Thoracic aorta (tissue), 2 donors: ENCODE measurements at places on chromosomes 7 and 10. TPM values are rescaled to one million over a fixed set of nuclear protein-coding genes. Genes with fewer than 3 reads are reported as not detected.

The ALOX5 gene
- total RNA-seq, result 69.7 TPM

The GRID2IP gene
- total RNA-seq, result 0.35 TPM

The RGS10 gene
- 33.2 TPM for total RNA-seq

The RNF133 gene
- total RNA-seq, result 0.68 TPM

The PDE1C gene
- 4.6 TPM for total RNA-seq

DNA sequence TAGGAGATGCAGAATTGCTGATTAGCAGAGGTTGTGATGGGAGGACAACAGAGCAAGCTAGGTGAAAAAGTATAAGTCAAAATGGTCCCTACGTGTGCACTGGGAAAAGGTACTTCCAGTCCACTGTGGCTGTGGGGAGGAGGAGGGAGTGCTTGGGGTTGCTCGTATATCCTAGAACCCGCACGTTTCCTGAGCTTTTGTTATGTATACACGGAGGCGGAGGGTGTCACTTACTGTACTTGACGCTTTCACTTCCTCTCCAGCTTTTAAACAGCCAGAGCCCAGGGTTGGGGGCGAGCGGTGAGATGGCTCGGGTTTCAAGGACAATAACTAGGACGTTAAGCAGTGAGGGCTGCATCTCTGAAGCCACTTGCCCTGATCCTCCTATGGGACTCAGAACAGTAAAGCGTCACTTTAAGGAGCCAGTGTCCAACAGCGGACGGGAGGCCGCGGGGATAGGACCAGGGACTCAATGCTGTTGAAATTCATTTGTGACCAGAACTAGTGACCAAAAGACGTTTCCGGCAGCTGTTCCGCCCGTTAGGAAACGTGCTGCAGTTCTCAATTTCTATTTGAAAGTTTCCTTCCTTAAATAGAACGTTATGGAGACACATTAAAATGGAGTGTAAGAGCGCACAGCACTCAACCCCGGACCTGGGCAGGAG is 985 bp upstream of the ETV1 start:
- peak overlapping the region; percentile 83 for H3K27ac ChIP-seq
- no peaks in the 10 kb centered on the region for H3K36me3 ChIP-seq
- peak; percentile 8 for DNase-seq
- H3K27me3 ChIP-seq, result no peaks in the 10 kb centered on the region

DNA sequence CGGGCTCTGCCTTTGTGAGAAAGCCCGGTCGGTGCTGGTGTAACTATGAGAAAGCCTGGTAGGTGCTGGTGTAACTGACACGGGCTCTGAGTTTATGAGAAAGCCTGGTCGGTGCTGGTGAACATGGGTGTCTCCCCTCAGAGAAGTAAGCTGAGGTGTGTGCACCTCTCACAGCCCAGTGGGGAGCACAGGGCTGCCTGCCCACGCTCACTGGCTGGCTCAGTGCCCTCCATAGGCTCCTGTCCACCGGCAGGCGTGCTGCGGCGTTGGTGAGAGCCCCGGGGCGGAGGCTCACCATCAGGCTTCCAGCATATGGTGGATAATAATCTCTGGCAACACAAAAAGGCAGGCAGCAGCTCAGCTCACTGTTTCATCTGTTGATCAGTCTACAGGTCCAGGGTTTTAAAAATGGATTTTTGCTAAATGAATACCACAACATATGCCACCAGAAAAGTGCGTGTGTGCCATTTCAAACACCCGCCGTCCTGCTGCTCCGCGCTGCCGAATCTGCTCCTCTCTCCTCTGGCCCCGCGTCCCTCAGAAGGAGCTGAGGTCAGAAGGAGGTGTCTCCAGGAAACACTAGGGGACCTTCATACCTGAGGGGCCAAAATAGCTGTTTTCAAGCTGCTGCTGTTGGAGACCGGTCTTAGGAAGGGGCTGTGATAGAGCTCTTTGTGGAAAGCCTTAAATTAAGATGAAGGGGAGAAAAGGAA is 365.7 kb downstream of the DNAJB6 start:
- no peaks in the 10 kb centered on the region for H3K36me3 ChIP-seq
- H3K4me3 ChIP-seq, result no peak overlapping the region
- no peaks in the 10 kb centered on the region for H3K4me1 ChIP-seq
- no peaks in the 10 kb centered on the region for H3K27me3 ChIP-seq

DNA sequence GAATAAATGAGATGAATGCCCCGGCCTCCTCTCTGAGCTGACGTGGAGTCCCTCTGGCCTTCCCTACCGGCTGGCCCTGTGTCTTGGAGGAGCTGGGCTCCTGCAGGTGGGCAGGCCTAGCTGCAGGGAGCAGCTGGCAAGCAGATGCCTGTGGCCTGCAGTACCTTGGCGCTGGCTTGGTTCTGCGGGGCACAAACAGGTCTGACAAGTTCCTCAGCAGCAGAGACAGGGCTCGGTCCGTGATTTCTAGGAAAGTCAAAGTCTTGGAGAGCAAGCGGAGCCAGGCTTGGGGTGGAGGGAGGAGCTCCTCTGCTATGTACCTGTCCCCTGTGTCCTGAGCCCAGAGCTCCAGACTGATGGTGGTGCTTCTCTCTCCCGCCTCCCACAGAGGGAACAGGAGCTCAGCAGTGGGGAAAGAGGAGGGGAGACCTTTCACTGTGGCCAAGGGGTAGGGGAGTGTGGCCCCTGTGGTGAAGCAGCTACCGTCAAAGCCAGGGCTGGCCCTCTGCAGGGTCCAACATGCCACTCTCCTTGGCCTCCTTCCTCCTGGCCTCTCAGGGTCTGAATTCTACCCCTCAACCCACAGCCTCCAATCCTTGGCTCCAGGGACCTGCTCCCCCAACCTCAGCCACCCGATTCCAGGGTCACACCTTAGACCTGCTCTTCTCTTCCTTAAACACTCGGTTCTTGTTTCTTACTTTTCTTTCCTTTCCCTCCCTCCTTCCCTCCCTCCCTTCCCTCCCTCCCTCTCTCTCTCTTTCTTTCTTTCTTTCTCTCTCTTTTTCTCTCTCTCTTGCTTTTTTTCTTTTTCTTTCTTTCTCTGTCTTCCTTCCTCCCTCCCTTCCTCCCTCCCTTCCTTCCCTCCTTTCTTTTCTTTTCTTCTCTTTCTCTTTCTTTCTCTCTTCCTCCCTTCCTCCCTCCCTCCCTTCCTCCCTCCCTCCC is 20.1 kb downstream of the MYL10 start:
- H3K4me1 ChIP-seq, result peaks cover 16% of the 10 kb centered on the region
- no peaks in the 10 kb centered on the region for H3K27me3 ChIP-seq
- H3K36me3 ChIP-seq, result no peaks in the 10 kb centered on the region
- H3K4me3 ChIP-seq, result no peak overlapping the region
- no peak overlapping the region for H3K27ac ChIP-seq

GRCh38 chr7:3495530-3495929 is 194.5 kb downstream of the SDK1 start:
- H3K36me3 ChIP-seq, result no peaks in the 10 kb centered on the region
- peaks cover 4% of the 10 kb centered on the region for H3K4me1 ChIP-seq

GRCh38 chr10:125006188-125006680 is 64.3 kb downstream of the ZRANB1 start:
- DNase-seq, result no peak
- H3K36me3 ChIP-seq, result peaks cover 6% of the 10 kb centered on the region
- H3K4me1 ChIP-seq, result peaks cover 19% of the 10 kb centered on the region
- H3K4me3 ChIP-seq, result no peak overlapping the region
- H3K27me3 ChIP-seq, result no peaks in the 10 kb centered on the region
- H3K27ac ChIP-seq, result peak overlapping the region; percentile 27

DNA sequence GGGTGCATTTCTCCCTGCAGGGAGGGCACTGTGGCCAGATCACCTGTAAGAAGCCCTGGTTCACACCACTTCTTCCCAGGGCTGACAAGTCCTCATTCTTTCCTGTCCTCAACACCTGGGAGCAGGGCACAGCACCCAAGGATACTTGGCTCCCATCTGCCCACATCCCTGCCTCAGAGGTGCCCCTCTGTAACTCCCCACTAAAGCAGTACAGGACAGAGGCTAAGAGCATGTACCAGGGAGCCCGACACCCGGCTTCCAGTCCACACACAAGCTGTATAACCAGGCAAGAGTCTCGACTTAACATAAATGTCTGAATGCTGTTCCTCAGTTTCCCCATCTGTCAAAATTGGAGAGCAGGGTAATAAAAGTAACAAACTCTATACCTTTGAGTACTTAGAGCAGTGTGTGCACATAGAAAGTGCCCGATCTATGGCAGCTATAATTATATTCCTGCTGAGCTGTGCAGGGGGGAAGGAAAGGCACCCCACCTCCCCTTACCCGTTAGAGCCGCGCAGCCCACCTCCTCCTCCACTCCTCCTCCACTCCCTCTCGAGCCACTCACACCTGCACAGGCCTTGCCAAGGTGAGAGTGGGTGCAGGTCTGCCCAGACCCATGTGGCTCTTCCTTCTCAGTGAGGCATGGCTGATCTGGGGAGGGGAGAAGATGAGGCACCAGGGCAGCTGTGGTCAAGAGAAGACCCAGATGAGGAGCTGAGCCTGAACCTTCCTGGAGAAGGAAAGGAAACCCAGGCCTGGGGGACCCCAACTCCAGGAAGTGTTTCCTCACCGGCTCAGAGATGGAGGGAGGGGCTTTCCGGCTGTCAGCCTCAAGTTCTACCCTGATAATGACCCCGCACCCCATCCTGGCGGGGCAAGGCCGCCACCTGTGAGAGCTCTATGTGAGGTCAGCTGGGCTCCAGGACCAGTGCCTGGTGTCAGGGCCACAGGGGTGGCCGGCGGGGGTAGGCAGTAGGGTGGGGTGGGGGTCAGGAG is 22.6 kb downstream of the PODXL start:
- H3K27ac ChIP-seq, result no peak overlapping the region
- no peak overlapping the region for H3K4me3 ChIP-seq
- no peaks in the 10 kb centered on the region for H3K27me3 ChIP-seq
